ENCODE measurements at places on chromosomes 6 and 20.

DNA sequence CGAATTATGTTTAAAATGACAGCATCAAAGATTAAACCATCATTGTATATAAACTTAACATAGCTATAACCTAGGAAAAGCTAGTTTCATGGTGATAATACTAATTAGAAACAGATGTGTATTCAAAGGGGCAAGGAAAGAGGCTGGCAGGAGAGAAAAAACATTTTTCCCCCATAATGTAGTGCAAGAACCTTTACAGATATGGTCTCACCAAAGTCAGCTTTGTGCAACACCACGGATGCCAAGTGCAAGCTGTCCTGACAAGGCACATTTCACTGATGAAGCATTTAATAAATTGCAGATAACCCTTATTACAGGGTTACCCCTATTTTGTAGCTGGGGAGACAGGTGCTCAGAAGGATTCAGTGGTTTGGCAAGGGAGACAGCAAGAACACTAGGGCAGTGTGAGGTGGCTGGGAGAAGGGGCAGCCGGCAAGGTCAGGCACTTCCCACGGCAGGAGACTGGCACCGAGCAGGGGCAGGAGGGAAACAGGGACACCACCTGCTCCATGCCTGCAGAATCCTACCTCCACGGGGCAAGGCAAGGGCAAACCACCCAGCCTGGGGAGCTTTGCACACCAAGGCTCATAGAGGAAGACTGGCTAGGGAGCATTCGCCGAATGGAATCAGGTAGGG lies 6.5 kb downstream of the RPS6KA2 start:
- DNase-seq = no peak

- no peak for DNase-seq
Measured at GRCh38 chr20:33284284-33284683, 1.3 kb downstream of the BPIFB1 start.

GRCh38 chr6:37516076-37516919 lies 16.6 kb upstream of the CCDC167 start:
- DNase-seq = peak; percentile 53

GRCh38 chr6:133208183-133208755 lies 32.9 kb upstream of the EYA4 start:
- no peak for DNase-seq

DNA sequence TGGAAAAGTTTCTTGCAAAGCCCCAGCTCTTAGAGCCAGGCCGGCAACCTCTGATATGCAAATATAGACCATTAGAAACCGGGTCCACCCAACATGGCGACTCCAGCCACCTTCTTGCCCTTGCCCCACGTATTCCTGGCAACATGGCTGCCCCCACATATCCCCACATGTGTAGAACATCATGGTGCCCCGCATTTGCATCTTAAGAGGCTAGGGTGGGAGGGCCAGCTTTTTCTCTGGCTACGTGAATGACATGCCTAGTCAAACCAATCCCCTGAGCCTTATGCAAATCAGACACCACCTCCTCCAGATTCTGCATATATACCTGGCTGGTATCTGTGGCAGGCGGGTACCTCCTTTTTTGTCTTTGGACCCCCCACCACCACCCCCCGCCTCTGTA lies 106.1 kb upstream of the PTPRT start:
- DNase-seq = no peak

GRCh38 chr6:135722679-135723078 lies 128.8 kb upstream of the PDE7B start:
- no peak for DNase-seq

- no peak for DNase-seq
Measured at GRCh38 chr6:128743974-128744765, 138.8 kb upstream of the LAMA2 start.

- DNase-seq = no peak
Measured at GRCh38 chr6:31401403-31401802, 2.0 kb upstream of the MICA start.

DNA sequence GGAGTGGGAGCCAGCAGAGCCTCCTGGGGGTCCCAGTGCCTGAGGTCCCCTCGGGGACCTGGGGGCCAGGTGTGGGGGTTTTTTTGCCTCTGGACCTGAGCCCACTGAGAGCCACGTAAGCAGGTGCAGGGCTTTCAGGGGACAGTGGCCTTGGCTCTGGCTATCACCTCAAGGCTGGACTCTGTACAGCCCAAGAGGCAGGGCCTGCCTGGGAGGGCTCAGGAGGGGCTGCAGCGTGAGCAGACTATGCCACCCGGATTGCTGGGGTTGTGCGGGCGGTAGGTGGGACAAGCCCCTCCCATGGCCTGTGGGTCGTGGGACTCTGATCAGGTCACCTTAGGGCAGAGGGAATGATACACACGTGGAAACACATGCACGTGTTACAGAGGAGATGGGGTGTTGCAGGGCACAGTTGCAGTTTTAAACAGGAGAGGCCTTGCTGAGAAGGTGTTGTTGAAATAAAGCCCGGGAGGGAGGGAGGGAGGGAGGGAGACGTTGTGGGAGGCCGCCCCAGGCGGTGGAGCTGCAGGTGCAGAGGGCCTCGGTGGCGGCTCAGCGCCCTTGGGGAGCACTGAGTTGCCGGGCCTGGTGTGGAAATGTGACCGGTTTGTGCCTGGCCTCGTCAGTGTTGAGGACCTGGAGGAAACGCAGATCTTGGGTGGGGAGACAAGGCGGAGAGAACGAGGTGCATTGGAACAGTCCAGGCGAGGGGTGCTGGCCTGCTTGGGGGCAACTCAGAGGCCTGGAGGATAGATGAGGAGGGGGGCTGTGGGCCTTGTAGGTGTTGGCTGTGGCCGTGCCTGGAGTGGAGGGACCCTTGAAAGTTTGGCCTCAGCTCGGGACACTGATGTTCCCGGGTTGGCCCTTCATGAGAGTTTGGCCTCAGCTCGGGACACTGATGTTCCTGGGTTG lies 2.3 kb downstream of the TCEA2 start:
- DNase-seq = no peak

- DNase-seq = no peak
Measured at GRCh38 chr6:125584468-125584939, 164.9 kb upstream of the HEY2 start.

DNA sequence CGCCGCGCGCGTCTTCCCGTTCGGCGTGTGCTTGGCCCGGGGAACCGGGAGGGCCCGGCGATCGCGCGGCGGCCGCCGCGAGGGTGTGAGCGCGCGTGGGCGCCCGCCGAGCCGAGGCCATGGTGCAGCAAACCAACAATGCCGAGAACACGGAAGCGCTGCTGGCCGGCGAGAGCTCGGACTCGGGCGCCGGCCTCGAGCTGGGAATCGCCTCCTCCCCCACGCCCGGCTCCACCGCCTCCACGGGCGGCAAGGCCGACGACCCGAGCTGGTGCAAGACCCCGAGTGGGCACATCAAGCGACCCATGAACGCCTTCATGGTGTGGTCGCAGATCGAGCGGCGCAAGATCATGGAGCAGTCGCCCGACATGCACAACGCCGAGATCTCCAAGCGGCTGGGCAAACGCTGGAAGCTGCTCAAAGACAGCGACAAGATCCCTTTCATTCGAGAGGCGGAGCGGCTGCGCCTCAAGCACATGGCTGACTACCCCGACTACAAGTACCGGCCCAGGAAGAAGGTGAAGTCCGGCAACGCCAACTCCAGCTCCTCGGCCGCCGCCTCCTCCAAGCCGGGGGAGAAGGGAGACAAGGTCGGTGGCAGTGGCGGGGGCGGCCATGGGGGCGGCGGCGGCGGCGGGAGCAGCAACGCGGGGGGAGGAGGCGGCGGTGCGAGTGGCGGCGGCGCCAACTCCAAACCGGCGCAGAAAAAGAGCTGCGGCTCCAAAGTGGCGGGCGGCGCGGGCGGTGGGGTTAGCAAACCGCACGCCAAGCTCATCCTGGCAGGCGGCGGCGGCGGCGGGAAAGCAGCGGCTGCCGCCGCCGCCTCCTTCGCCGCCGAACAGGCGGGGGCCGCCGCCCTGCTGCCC lies 1.1 kb downstream of the SOX4 start:
- peak; percentile 51 for DNase-seq

DNA sequence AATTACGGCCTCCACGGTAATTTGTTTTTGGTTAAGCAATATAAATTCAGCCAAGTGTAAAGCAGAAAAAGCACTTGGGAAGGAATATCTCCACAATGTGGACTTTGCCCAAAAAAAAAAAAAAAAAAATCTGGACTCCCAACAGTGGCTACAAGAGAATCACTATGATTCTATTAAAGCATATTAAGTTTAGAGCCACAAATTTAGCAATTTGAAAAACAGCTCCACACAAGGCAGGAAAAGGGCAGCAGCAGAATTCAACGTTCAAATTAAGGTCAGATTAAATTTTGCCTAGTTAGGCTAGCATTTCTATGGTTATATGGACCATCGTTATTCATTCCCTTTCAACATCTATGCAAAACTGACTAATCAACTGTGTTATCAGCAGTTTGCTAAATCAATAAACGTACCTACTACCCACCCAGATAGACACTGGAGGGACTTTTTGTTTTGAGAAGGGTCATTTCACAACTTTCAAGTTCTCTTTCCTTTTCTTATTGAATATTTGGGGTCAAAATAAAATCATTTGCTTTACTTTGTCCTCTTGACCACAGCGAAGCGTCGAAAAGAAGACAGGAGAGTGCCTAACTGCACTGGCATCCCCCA lies 1.0 kb downstream of the MCM9 start:
- DNase-seq = no peak

DNA sequence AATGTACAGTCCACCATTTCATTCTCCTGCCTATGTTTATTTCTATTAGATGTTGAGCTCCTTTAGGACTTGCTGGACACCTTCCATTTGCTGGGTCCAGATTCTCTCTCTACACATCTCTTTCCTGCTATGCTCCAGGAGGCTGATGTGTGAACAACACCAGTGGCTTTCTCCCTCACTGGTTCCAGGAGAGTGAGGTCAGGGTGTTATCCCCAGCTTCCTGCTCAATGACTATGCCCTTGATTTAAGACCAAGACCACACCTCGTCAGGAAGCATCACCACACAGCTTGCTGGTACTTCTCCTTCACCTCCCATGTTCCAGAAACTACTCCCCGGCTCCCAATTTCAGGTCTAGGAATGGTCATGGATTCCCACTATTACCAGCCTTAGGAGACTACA lies 31.3 kb upstream of the E2F3 start:
- DNase-seq = no peak

DNA sequence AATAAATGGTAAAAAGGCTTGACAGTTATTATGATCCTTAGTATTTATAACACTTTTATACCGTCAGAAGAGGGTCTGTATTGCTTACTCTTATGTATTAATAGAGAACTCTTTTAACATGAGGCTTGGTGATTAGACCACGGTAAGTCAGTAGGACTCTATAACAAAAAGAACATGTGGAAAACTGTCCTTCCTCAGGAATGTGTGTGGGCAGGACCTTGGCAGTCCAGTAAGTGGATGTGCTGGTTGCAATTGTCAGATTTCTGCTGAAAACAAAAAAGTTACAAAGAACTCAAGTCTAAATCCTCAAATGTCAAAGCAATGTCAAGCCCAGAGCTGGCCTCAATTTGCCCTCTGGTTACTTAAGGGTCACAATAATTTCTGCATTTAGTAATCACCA lies 81.1 kb downstream of the PLCG1 start:
- no peak for DNase-seq

DNA sequence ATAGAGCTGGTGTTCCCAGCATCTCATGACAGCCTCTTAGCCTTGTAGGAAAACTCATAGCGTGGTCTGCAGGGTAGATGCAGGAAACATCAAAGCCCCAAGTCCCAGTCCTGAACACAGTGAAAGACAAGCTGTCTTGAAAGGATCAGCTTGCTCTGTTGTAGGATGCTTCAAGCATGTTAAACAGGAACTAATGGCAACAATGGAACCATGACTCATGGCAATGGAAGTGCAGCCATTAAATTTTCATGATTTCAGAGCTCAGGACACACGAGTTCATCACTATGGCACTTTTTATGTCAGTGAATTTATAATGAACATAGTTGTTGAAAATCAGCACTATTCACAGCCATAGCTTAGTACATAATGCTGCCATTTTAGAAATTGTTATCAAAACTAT lies 367.7 kb downstream of the KIF16B start:
- DNase-seq = no peak

DNA sequence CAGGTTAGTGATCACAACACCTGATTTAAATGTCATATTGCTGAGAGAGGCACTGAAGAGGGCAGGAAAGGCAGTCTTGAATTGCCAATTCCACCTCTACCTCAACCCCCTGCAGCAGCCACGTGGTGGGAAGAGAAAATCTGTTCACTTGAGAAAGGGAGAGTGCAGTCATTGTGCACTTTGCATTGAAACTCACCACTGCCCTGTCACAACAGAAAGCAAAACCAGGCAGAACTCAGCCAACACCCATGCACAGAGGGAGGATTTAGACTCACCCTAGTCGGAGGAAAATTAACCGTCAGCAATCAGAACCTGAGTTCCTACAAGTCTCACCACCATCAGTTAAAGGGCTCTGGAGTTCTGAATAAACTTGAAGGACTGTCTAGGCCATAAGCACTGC lies 1040.2 kb downstream of the HACE1 start:
- no peak for DNase-seq

GRCh38 chr6:134517145-134517658 lies 199.3 kb upstream of the SGK1 start:
- DNase-seq = no peak

DNA sequence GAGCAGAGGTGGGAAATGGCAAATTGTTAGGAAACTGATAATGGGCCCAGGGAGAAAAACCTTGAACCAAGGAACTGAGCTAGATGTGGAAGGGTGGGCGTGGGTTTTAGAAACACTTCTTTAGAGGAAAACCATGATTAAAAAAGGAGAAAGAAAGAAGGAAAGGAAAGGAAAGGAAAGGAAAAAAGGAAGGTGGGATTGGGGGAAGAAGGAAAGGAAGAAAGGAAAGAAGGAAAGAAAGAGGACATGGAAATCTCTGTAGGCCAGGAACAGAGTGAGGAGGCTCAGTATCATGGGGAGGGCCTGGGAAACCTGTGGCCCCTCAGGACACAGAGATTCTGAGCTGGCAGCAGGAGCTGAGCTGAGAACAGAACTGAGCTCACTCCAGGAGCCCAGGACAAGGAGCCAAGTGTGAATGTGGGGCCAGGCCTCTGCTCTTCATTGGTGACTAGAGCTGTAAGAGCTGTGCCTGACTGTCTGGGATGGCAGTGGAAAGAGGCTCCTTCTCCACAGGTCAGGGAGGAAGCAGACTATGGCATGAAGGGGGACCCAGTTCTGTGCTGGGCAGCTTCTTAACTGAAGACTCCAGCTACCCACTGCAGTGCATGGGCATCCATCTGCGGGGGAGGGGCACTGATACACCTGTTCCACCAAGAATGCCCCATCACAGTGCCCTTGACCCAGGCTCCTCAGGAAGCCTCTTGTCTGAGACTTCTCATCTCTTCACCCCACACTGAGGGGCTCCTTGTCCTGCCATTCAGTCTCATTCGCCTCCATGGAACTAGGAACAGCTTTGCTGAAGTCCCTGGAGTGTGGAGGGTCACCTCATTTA lies 116.1 kb upstream of the BACH2 start:
- no peak for DNase-seq

DNA sequence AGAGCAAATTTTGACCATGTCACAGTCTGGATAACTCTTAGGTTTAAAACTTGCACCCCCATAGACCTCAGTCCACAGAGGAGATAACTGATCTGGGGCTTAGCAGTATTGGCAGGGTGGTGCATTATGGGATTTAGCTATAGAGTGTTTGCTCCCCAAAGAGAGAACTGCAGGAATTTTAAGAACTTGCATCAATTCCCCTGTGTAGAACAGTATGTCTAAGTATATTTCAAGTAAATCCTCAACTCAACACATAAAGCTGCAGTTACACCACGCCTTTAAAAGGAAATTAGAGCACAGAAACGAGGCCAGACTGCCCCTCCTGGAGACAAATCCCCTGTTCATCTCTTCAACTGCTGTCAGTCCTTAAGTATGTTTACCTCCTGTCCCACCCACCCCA lies 144.9 kb downstream of the TRMT11 start:
- no peak for DNase-seq

GRCh38 chr20:56592817-56593216 lies 36.3 kb upstream of the TFAP2C start:
- DNase-seq = no peak

GRCh38 chr20:50221501-50222308 lies 31.1 kb downstream of the CEBPB start:
- no peak for DNase-seq
